T-helper 9 cell (primary cell): ENCODE measurements at places on chromosomes 11 and 22.

DNA sequence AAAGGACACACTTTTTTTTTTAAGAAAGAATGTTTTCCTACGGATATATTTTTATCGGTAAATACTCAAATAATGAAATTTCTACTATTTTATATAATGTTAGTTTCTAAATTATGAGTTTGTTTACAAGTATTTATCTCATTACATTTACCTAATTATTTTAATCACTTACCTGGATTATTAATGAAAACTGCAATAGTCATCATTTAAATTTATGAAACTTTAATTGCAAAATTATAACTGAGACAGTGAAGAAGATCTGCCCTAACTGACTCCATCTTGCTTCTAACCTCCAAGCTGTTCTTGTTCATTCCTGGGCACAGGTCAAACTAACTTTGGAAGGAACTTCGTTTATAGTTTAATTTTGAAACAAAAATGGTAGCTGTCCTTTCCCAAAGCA lies 25.2 kb upstream of the VSTM5 start:
- DNase-seq, result no peak

DNA sequence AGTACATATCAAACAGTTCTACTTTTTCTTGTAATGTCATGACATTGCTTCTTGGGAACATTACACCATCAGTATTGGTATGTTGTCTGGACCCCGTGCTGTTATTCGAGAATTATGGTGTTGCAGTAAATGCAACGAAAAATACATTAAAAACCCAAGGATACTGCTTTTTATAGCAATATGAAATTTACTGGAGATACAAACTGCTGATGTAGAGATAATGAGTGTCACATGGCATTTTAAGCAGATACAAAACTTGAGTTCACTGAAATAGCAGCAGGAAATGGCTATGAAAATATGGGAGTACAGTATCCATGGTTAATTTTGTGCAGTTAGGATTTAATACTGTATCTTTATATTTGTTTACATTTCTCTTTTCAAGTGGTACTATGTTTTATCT lies 7.4 kb upstream of the CARD16 start:
- no peak for DNase-seq

- DNase-seq, result no peak
Observed at GRCh38 chr22:35839841-35840301, 122.2 kb downstream of the APOL5 start.

- no peak for DNase-seq
Observed at GRCh38 chr11:67287355-67288197, 1.5 kb upstream of the ANKRD13D start.
